ENCODE measurements at places on chromosomes 2 and 18.

- no peak for DNase-seq
Observed at GRCh38 chr2:158904627-158905177, 63.7 kb upstream of the TANC1 start.

GRCh38 chr2:74357627-74358026 is 14.4 kb upstream of the SLC4A5 start:
- DNase-seq, result no peak

GRCh38 chr18:10659000-10659399 is 133.2 kb downstream of the NAPG start:
- DNase-seq, result no peak

DNA sequence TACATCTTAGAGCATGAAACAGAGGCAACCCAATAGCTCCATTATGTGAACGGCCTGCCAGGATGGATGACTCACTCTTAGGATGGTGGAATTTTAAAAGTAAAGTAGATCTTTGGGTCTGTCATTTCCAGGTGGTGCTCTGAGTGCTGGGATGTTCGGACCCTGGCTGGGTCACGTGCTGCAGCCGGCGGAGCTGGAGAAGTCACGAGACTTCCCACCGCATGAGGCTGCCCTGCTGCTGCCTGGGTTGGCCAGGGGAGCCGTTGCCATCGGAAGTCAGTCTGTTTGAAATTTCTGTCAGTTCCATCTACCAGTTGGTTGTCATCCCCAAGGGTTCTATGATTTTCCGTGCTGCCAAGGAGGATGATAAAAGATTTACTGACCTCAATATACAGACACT is 93.3 kb upstream of the ALKAL2 start:
- DNase-seq, result no peak

- DNase-seq, result no peak
Observed at GRCh38 chr18:3122851-3123250, 96.9 kb downstream of the MYOM1 start.

DNA sequence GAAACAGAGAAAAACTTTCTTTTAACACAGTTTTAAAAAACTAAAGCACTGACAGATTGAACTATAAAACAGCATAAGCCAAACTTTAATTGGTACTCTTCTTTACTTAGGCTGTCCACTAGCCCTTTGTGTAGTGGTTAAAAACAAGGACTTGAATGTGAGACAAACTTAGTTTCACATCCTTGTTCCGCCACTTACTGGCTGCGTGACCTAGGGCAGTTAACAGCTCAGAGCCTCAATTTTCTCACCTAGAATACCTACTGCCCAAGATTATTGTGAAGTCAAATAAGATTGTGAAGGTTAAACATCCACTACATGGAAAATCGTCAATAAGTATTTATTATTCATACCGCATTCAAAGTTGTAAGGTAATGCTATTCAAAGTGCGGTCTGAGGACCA is 2.0 kb downstream of the WDR35 start:
- no peak for DNase-seq

GRCh38 chr2:197867033-197867432 is 62.6 kb downstream of the PLCL1 start:
- DNase-seq, result no peak
